ENCODE measurements at places on chromosomes 7 and 10.

GRCh38 chr7:133945497-133945896 lies 181.6 kb upstream of the LRGUK start:
- DNase-seq = peak; percentile 13

GRCh38 chr10:70692043-70692603 lies 19.8 kb downstream of the ADAMTS14 start:
- no peak for DNase-seq

DNA sequence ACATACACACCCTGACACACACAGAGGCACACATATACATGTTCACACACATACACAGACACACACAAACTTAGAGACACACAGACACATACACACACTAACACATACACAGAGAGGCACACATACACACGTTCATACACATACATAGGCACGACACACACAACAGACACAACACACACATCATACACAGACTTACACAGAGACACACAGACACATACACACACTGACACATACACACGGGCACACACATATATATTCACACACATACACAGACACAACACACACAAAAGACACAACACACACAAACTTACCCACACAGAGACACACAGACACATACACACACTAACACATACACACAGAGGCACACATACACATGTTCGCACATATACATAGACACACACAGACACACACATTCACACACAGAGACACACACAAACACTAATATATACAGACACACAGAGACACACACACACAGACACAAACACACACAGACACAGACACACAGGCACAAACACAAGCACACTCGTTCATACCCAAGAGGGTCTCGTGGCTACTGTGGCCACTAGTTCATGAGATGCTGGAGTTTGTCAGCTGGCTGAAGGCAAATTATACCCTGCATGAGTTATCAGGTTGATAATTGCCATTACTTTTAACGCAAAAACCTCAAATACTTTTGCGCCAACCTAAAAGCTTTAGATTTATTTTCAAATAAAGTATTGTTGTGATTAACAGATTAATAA lies 17.7 kb upstream of the KLF6 start:
- no peak for DNase-seq

GRCh38 chr7:100515072-100515532 lies 23.9 kb upstream of the AGFG2 start:
- DNase-seq = peak; percentile 71

DNA sequence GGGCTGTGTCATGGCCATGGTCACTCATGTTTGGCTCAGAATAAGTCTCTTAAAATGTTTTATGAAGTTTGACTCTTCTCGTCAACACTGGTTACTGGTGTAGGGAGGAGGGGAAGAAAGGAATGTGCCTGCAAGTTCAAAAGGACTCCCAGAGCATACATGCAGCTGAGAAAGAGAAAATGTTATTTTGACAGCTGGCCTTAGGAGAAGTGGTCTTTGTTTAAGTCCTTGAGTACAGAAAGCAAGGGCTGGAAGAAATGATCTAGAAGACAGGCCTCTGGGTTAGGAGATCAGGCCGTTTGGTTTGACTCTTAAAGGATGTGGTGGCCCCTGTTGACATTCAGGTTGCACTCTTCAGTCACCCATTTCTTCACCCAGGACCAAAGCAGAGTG lies 245.5 kb downstream of the REEP3 start:
- peak; percentile 40 for DNase-seq

DNA sequence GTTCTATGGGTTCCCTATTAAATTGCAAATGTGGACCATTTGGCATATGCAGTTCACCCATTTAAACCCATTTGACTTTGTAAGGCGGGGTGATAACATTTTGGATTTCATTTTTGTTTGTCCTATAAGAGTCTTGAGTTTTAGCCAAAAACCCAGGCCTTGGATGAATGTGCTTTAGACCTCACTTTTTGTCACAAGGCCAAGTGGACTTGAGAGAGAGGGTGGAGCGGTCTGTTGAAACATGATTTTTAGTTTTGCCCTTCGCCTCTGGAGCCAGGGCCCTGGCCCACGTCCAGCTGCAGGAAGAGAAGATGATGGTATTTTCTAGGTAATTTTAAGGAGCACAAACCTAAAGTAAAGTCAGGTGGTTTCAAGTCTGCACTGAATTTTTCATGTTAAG lies 260.1 kb downstream of the SLC25A13 start:
- no peak for DNase-seq

DNA sequence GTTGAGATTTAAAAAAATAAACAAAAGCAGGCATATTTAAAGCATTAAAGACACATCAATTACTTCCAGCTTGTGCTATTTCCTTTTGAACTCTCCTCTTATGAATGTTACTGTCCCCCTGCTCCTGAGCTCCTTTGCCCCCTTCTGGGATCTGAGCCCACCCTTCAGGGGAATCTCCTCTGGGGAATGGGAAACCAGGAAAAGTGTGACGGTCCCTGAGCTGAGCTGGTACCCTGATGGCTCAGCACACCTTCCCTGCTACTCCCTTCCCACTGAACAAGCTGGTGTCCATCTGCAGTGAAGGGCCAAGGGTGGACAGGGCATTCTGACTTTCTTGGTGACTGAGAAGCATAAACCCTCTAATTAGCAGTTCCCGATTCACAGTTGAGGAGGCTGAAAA lies 356.3 kb downstream of the PTEN start:
- DNase-seq = no peak

GRCh38 chr7:17061443-17061842 lies 179.7 kb upstream of the AGR3 start:
- no peak for DNase-seq

DNA sequence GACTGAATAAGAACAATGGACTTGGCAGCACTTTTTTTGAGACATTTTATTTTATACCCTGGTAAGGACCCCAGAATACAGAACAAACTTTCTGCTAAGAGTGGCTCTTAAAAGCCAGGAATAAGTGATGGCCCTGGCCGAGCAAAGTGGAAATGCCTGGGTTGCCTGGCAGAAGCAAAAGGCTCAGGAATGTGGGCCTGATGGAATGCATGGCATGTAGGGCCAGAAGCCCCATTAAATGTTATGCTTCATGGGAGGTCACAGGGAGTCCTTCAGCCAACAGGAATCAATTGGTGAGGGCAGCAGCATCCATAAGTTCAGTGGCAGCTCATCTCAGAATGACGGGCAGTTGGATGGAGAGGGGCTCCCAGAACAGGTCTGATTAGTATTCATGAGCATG lies 301.5 kb upstream of the CACNA2D1 start:
- peak; percentile 29 for DNase-seq

DNA sequence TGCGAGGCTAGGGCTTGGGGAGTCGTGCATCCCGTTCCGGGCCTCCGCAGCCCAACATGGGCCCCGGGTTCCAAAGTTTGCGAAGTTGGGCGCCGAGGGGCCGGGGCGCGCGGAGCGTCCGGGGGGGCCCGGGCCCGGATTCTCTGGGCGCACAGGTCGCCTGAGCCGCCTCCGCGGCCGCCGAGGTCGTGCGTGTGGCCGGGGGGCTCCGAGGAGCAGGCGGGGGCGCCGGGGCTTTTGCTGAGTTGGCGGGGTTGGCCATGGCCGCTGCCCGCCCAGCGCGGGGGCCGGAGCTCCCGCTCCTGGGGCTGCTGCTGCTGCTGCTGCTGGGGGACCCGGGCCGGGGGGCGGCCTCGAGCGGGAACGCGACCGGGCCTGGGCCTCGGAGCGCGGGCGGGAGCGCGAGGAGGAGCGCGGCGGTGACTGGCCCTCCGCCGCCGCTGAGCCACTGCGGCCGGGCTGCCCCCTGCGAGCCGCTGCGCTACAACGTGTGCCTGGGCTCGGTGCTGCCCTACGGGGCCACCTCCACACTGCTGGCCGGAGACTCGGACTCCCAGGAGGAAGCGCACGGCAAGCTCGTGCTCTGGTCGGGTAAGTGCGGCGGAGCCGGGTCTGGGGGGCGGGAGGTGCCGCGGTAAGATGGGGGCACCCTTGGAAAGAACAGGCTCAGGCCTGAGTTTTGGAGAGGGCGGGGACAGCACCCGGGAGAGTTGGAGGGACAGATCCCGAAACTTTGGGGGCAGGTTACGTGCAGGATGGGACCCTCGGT lies 643 bp downstream of the SMO start:
- DNase-seq = peak; percentile 59

DNA sequence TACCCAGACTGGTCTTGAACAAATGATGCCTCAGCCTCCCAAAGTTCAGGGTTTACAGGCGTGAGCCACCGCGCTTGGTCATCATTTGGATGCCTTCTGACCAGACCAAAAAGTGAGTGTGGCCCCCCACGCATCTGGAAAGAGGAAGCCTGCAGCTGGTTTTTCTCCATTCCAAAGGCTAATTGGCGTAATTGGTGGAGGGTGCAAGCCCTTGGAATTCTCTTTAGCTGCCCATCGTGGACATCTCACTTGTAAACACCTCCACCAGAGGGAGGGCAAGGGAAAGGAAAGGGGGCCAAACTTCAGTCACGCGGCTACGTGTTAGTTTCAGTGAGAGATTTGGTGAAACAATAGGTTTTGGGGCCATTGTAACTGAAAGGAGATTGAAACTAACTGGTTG lies 4.1 kb upstream of the ARHGAP21 start:
- DNase-seq = no peak

DNA sequence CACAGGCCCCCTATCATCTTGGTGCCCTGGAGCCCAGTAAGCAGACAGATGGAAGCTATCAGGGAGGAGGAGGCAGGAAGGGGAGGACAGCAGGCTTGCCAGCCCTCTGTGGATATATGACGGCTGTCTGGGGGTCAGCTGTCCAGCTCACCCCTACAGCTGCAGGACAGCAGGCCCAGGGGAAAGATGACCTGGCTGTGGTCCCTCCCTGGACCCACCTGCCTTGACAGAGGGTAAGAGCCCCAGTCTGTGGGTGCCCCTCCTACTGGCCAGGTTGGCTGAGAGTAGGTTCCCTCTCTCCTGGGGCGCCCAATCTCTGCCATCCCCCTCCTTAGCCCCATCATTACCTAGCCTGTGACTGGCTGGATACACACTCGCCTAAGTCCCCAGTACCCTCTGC lies 62.5 kb downstream of the C10orf143 start:
- no peak for DNase-seq
